ENCODE measurements at places on chromosomes 11 and 22.

DNA sequence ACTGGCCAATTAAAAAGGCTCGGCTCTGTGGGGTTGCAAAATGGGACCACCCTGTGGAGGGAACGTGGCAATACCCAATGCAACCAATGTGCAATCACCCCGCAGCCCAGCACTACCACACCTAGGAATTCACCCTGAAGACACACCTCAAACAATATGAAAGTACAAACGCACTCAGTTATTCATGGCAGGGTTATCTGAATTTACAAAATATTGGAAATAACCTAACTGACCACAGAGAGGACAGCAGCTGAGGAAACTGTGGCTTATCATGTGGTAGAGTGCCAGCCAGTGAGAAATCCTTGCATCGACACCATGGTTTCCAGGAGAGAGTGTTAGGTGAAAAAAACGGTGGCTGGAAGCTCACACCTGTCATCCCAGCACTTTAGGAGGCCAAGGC, 18.7 kb downstream of the ALG12 start:
- DNase-seq = no peak

- DNase-seq = no peak
These were observed 18.9 kb downstream of the MRPL16 start for GRCh38 chr11:59791639-59792038.

DNA sequence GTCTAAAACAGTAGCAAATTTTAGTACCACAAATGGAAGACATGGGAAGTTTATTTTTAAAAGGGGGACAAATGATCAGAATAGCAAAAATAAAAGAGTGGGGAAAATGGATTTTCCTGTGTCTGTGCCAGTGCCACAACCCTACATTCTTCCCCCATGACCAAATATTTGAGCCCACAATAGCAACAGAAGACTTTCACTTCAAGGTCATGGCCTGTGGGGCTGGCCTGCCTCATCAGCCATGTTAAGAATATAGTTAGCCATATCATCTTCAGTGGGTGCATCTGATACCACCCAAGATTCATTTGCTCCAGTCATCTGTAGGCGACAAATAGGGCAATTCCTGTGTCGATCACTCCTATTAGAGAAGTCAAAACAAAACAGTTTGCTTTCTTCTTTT, 26.3 kb downstream of the RNF141 start:
- no peak for DNase-seq

- DNase-seq = no peak
These were observed 51.4 kb upstream of the CEP126 start for GRCh38 chr11:101863361-101863760.

- DNase-seq = no peak
These were observed 43.6 kb downstream of the TSPAN18 start for GRCh38 chr11:44770401-44770800.

DNA sequence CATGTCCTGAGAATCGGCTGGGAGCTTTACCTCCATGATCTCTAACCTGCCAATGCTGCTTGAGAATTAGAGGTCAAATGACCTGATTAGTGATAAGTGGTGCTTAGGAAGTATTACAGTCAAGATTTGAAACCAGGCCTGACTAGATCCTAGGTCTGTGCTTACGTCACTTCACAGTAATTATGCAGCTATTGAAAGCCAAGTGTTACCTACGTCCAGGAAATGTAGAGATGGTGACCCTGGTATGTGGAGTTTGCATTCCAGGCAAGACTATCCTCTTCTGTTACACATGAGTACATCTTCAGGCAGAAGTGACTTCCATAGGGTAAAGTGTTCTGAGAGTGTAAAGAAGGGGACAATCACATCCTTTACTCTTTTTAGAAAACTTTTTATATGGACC, 530.4 kb upstream of the TENM4 start:
- no peak for DNase-seq

- DNase-seq = no peak
These were observed 10.4 kb downstream of the JAM3 start for GRCh38 chr11:134079317-134079716.

GRCh38 chr11:44950031-44950624, 555 bp downstream of the TP53I11 start:
- peak; percentile 34 for DNase-seq

DNA sequence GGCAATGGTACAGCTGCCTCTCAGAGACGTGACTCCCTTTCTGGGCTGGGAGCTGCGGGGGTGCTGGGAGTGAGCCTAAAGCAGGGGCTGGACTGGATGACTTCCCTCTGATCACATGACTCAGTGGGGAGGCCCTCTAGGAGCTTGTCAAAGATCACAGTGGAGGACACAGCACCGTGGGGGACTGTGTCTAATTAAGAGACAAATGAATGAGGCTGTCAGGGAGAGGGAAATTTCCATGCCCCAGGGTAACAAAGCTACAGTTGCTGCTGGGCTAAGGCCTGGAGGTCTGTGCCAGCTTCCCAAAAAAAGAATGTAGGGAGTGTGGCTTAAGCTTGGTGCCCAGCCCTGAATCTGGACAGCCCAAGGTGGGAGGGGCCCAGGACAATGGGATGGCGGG, 262.8 kb upstream of the PLET1 start:
- DNase-seq = peak; percentile 87

GRCh38 chr11:123282597-123282996, 87.5 kb upstream of the CLMP start:
- no peak for DNase-seq

- DNase-seq = no peak
These were observed 980.5 kb upstream of the CNTN5 start for GRCh38 chr11:98040061-98040808.

- DNase-seq = no peak
These were observed 59.9 kb upstream of the B3GNT6 start for GRCh38 chr11:76974179-76974891.

GRCh38 chr11:72568861-72569260, 105.4 kb downstream of the PDE2A start:
- DNase-seq = no peak

DNA sequence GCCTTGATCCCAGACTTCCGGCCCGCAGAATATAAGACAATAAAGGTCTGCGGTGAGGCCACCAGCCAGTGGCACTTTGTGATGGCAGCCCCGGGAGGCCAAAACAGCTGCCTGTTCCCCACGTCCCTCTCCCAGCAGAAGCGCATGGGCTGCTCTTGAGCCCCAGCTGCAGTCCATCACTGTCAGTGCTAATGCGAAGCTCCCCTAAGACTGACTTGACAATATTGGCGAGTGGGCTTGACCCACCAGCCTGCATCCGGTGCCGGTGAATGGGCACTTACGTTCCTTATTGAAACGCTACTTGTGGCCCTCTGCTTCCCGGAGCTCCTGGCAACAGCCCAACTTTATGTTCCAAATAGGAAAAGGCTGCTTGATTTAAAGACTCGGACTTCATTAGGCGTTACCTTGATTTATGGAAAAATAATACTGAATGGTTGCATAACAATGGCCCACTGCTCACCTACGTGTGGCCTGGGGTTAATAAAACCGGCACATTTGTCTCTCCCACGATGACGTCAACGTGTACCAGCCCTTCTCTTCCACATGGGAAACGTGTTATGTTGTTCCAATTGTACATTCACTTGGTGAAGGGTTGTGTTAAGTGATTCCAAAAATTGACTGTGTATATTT, 93.4 kb upstream of the SEPTIN5 start:
- no peak for DNase-seq

DNA sequence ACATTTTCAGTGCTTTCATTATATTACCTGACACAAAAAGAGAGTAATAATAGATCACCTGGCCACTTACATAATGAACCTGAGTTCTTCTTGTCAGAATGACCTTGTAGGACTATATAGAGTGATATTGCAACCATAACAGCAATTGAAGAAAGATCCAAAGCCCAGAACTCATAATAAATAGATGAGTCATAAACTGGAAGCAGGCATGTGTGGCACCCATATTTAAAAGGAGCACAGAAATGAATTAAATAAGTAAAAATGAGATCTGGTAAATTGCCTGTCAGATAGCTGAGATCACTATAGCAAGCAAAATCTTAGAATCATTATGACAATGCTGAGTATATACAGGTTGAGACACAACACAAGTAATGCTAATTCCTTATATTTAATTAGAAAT, 331.8 kb downstream of the AASDHPPT start:
- DNase-seq = no peak

GRCh38 chr11:2837651-2838050, 47.9 kb downstream of the CDKN1C start:
- no peak for DNase-seq

DNA sequence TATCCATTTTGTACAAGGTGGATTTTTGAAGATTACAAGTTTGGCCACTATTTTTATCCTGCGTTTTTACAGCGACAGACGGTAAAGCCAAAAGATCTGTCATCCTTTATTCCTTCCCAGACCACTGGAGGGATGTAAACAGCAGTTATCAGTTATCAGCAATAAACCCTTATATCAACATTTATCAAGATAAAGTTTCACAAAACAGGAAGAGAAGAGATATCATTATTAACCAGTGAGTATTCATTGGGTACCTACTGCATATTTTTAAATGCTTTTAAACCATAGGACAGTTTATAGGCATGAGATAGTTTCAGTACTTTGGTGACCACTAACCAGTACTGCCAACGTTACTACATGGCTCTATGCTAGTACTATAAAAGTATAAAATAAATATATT, 5.9 kb upstream of the REXO2 start:
- DNase-seq = no peak

DNA sequence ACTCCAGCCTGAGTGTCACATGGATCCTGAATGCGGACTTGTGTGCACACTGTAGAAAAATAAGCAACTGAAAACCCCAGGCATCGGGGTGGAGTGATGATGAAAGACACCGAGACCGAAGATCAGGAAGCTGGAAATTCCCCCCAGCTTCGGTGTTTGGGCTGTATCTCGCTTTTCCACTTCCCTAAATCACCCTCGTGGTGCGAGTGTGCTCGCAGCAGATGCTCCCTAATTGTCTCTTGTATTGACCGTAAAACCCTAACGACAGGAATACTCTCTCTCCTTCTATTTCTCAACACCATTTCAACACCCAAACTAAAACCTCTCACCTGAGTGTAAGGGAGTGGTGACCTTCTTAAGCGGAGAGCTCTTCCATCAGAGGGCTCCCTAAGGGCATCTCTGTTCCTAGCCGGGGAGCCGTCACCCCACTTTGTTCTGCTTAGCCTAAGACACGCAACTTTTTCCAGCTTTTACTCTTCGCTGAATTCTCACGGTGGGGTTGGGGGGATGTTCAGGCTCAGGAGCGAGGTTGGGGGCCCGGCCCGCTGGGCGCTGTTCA, 635 bp upstream of the GRK3 start:
- peak; percentile 58 for DNase-seq

- DNase-seq = no peak
These were observed 31.7 kb downstream of the TPCN2 start for GRCh38 chr11:69080257-69080995.

DNA sequence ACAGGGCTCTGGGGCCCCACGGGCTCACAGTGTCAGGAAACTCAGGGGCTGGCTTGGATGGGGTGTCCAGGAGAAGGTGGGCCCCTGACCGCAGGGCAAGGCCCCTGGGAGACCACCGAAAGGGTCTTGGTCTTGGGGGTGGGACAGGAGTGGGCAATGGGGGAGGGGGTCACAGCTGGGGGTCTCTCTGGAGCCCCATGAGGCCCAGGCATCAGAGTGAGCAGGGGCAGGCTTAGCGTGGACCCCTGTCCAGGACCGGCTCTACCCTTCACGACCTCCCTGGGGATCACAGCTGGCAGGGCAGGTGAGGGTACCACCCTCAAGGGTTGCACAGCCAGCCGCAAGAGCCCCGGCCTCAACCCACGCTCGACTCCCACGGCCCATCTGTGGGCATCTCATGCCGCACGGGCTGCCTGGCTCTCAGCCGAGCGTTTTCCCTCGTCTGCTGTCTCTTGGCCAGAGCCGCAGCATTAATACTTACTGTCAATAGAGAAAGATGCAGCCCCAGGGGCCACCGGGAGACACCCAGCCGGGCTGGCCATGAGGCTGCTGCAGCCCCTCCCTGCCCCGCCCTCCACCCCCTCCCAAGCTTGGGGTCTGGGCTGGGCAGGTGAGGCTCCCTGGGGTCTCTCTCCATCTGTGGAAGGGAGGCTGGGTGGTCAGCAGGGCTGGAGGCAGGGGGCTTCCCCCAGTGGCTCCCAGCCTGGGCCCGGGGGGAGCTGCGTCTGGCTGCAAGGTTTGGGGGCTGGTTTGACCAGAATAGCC, 662 bp downstream of the MUC5B start:
- no peak for DNase-seq

GRCh38 chr11:24734742-24735237, 237.9 kb downstream of the LUZP2 start:
- no peak for DNase-seq
